CD4-positive, alpha-beta T cell (primary cell): ENCODE measurements at places on chromosomes 12 and 14. TPM values are rescaled to one million over a fixed set of nuclear protein-coding genes. Genes with fewer than 3 reads are reported as not detected.

DNA sequence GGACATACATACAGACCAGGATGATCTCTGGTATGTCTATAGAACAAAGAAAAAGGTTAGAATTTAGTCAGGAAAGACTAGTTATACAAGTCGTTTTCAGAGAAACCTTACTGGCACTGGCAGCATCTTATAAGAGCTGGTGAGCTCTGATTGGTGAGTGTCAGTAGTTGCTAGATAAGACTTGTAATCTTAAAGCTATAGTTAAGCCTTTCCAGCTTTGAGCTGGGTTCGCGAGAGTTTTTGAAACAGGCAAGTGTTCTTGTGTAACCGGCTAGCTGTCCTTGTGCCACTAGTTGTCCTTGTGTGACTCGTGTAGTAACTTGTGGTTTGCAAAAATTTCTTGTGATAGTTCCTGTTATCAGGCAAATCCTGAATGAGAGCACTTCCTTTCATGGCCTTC is 740.9 kb downstream of the GALC start:
- no peak for DNase-seq

DNA sequence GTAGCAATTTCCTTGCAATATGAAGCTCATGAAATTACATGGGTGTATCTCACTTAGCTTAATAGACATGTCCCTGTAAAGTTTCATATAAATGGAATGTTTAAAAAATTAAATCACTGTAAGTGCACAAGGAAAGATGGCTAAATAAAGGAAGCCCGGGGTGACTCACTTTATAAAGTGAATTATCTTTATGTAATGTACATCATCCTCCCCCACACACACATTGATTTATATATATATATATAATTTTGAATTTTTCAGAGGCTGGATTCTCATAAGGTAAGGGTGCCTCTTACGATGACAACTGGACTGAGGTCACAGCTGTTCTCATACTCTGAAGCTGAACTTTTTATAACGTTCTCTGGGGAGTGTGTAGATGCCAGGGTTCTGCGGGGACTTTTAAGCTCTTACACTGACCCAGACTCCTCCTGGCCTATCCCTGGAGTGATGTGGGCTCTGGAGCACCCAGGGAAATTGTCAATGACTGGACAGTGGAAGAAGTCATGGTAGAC is 108.7 kb upstream of the HIF1A start:
- DNase-seq, result no peak

DNA sequence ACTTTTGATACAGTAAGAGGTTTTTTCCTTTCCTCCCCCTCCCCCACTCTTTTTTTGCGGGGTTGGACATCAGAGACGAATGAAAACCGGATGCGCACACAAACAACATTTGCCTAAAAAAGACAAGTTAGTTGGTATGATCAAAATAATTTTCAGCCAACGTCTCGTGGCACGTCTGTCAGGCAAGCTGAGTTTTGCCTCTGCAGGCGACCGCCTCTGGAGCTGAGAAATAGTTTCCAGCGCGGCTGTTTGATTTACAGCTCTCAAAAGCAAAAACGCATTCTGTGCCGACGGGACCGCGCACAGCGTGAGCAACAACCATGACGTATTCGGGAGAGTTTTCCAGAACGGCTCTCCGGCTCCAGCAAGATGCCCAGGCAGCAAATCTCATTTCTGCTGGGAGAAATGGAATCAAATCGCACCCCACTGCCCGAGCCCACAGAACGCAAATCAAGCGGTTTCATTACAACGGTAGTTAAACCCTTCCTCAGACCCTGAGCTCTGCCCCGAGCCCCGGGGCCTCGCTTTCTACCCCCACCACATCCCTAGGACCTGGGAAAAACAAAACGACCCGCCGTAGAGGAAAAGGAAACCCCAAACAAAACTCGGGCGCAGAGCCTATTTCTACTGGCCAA is 14.2 kb upstream of the CALM1 start:
- peak; percentile 65 for DNase-seq

GRCh38 chr12:10068644-10069043 is 30.1 kb downstream of the CLEC1A start:
- peak; percentile 36 for DNase-seq

- no peak for DNase-seq
These were observed 103.1 kb upstream of the NEDD1 start for GRCh38 chr12:96803969-96804368.

GRCh38 chr14:106681161-106681560 is 1154.8 kb downstream of the TMEM121 start:
- DNase-seq, result no peak

DNA sequence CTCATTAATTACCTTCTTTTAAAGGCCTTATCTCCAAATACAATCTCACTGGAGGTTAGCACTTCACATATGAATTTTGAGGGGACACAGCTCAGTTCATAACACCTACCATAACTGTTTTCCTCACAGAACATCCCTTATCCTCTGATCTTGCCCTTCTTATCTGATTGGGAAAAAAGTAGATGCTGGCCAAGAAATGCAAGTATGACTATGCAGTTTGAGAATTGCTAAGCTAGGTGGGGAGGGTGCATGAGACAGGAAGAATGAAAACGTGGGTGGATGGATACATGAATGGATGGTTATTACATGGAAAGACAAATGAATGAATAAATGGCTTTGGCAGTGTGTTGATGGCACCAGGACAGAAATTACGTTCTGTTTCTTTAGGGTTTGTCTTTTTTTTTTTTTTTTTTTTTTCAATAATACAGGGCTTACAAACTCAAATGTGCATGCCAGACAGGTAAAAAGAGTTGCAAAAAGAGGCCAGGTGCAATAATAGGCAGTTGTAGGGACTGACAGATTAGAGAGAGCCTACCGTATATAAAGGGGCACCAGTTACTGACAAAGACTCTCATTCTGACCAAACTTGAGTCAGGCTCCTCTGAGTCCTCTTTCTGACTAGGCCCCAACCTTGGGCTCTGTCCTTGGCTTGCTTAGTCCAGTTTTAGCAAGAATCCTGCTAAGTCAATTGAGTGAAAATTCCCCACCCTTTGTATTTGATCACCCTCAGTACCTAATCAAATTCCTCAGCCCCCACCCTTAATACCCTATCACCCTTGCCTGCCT is 304.9 kb downstream of the ZFP36L1 start:
- DNase-seq, result no peak

GRCh38 chr12:66032739-66033138 is 97.8 kb downstream of the LLPH start:
- no peak for DNase-seq

GRCh38 chr12:19783547-19784444 is 344.5 kb downstream of the AEBP2 start:
- no peak for DNase-seq

DNA sequence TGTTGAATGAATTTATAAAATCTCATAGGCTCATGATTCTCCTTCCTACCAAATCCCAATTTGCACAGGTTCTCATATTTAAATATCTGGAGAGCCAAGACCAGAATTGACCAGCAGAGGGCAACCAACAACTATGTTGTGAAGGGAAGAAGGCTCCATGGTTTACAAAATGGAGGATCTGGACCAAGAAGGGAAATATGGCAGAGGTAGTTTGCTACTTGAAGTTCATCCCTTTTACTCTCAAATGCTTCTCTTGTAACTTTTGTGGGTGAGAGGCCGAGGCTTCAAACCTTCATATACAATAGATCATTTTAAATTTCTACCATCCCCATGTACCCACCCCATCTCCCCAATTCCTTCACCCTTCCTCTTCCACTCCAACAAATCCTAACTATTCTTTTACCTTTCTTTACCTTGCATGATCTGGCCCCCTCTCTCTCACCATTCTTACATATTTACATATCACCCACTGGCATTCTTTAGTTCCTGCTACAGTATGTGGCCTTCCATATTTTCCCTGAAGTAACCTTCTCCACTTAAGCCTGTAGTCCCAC is 3.8 kb upstream of the SMARCC2 start:
- peak; percentile 58 for DNase-seq

GRCh38 chr12:4719821-4720636 is at the start of gene GALNT8:
GALNT8 (plus strand) TSS chr12:4720400; CDS start chr12:4720678, 278 bp downstream.
- no peak for DNase-seq

GRCh38 chr12:49389387-49389703 is 22.1 kb downstream of the SPATS2 start:
- no peak for DNase-seq

DNA sequence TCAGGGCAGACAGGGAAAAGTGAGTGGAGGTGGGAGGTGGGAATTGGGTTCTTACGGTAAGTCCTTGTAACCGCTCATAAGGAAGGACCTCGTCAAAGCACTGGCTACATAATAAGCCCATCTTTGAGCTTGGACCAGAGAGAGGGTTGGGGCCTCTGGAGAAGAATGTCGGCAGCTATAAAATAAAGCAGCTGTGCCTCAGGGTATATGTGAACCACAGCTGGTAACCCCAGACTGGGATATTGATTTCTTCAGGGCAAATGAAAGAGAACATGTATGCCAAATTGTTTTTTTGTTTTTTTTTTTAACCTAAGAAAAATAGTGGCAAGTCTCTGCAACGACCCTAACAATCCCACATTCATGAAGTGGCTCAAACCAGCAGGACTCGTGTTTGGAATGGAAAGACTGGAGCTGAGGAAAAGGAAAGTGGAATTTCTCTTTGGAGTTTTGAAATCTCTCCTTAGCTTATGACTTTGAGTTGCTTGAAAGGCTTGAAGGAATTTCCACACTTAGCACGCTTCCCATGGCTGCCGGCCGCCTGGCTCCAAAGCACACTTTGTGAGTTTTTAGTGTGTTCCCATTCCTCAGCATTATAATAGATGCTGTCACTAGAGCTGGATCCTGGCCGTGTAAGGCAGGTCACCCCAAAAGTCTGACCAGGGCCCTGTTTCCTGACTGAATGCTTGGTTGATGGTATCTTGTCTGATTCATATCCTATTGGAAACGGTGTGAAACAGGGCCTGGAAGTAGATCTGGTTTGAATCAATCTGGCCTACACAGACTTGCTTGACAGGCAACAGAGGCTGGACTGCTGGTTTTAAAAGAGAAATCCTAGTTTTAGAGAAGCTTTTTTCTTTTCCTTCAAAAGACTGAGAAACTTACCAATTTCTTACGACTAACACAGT is 244.7 kb downstream of the MSRB3 start:
- DNase-seq, result no peak

DNA sequence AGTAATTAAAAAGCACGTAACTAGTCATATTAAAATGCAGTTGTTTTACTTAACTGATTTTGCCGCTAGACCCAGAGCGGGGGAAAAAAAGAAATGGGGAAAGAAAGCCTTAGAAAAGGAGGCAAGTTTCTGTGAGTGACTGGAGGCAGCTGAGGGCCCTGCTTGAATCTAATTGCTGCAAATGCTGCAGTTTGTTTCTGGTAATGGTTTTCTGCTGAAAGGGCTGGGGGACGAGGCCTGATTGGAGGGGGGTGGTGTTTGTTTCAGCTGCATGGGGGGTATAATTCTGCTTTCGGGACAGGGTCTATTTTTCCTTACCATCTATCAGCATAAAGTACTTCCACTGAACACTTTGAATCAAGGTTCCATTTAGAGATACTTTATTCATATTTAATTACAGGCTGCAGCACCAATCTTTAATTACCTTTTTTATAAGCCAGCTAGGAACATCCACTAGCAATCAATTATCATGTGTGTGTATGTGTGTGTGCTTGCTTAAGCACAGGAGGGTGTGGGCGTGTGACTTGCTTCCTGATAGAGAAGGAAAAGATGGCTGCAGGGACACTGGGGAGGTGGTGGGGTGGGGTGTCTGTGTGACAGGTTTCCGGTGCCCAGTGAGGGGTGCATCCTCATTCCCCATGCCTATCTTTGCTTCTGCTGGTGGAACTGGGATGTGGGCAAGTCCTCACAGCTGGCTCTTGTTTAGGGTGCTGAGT is 83.4 kb downstream of the ADCK1 start:
- no peak for DNase-seq

- DNase-seq, result no peak
These were observed 26.8 kb downstream of the DGLUCY start for GRCh38 chr14:91140672-91141071.

DNA sequence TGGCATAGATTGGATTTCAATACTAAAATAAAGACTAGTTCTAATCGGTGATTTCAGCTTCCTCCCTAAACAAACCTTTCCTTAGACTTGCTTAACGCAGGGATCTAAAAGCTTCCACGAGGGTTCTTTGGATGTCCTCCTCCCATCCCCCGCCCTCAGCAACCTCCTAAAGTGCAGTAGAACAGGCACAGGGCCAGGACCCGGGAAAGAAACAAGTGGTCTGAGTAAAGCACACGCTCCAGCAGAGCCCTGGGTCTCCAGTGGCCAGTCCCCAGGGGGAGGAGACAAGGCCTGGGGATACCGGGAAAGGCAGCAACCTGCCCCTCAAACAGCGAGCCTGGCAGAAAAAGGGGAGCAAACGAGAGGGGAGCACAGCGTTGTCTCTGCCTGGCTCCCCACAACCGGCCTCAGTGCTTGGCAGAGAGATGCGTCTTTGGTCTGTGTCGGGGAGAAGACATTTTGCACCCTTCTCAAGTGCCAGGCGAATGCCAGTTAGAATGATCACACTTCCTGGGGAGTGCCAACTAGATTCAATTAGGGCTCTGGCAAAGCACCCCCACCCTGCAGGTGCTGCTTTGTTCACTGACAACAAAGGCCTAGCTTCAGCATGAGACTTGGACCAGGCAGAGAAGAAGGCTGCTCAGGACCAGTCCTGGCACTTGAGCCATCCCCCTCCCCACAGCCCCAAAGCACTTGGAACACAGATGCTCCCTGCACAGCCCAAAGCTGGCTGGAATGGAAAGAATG is 17.1 kb upstream of the SLC6A12 start:
- DNase-seq, result no peak

DNA sequence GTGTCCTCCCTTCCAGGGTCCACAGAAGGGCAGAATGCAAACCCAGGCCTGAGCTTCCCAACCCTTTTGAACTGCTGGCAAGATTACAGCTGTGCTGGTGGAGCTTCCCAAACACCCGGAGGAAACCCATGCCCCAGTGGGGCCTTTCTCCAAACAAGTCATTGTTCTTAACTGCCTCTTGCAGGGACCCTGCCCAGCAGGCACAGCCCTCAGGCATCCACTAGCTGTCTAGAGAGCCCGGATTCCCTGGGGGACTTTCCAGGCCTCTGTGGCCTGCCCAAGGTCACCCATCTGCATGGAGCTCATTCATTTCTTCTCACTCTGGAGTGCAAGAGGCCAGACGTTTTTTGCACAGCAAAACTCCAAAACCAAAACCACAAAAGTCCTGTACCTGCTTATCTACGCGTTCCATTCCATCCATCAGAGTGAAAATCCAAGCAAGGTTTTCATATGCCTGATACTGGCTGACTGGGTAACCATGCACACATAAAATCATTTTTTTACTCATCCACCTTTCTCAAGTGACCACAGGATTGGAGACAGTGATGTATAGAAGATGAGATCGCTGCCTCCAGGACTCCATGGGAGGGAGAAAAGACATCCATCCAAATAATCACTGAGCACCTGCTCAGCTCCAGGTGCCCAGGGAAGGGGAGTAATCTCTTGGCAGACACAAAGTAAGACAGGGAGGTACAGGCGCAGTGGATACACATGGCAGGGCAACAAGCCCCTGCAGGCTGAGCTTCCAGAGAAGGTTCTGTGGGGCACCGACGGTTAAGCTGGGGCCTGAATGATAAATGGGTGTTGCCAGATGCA is 17.2 kb upstream of the BDKRB2 start:
- DNase-seq, result no peak

- no peak for DNase-seq
These were observed 6.6 kb upstream of the TCHP start for GRCh38 chr12:109893261-109893995.

The STAT6 gene
- 144 TPM for total RNA-seq

The TUBA1B gene
- 116 TPM for total RNA-seq

The GNPNAT1 gene
- 4.6 TPM for total RNA-seq

The ERBB3 gene
- total RNA-seq, result 0.22 TPM

The OR6C65 gene
- total RNA-seq, result not detected

The KRT3 gene
- not detected for total RNA-seq

The LHX5 gene
- total RNA-seq, result not detected

The CIDEB gene
- total RNA-seq, result 9.2 TPM

The KRT5 gene
- total RNA-seq, result 0.81 TPM

The MNAT1 gene
- 15.4 TPM for total RNA-seq

The AGAP2 gene
- 21.0 TPM for total RNA-seq

The HSP90AA1 gene
- 462 TPM for total RNA-seq

The SIX6 gene
- not detected for total RNA-seq
